ENCODE measurements at places on chromosomes 6 and 20.
A peak's percentile ranks its signal among the peaks of the same experiment; 100 is the strongest.

DNA sequence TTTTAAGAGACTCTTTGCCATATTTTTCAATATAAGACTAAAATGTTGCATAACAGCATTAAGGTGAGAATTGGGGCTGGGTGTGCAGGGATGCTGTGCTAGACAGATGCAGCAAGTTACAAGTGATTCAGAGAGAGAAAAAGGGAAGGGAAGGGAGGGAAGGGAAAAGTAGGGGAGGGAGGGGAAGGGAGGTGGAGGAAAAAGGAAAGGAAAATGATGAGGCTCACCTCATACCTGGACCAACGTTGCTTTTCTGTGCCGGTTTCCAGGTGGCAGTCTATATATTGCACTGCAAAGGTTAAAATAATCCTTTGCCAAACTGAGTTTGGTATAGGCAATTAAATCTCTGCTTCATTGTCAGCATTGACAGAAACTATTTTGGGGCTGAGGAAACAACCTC lies 155.4 kb upstream of the LAMA2 start:
- no peak for DNase-seq

GRCh38 chr6:48817333-48818051 lies 645.6 kb downstream of the MMUT start:
- no peak for DNase-seq

DNA sequence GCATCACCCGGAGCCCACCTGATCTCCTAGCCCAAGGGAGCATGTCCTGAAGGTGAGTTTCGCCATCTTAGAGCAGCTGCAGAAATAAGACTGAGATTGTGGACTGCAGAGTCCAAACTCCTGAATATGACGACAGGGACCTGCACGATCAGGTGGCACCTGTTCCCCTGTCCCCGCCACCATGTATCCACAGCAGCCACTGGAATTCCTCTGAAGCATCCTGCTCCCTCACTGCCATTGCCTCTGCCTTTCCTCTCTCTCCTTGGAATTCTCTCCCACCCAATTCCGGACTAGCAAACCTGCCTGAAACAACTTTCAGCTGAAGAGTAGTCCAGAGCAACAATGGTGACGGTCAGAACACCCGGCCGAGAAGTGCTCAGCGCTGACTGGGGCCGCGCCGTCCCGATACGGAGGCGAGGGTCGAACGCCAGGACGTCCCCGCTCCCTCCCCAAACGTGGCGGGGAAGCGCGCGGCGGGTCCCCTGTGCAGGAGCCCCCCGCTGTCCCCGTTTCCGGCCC lies 694 bp upstream of the FAM120B start:
- no peak for DNase-seq

- peak; percentile 77 for DNase-seq
These were observed 26.0 kb downstream of the GPX6 start for GRCh38 chr6:28489366-28490204.

DNA sequence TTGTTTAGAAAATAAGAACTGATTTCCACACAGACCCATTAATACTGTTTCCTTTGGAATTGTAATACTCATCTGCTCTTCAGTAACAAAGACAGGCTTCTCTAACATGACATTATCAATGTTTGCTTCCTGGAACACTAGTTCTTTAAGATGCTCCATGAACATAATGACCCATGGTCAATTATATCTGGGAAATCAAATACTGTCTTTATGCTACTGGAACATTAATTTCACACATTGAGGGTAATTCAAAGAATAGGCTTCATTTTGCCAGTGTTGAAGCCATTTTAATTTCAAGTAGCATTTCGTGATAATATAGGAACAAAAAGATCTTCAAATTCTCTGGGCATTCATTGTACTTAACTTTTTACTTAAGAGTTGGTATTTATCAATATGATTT lies 80.9 kb downstream of the OPN5 start:
- DNase-seq = no peak

DNA sequence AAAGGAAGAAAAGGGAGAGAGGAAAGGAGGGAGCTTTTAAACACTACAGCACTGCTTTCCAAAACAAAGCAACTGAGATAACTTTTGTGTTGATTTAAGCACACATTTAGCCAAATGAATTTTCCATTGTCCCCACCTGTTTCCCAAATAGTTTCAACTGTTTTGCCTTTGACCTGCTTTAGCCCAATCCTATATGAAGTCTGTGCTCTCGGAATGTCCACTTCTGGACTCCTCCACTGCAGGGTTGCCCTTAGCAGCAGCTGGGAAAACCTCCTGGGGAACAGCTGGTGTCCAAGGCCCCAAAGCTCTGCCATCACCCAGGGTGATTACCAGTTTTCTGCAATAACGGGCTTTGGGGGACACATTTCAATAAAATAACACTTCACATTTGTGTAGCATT lies 44.9 kb upstream of the PKHD1 start:
- DNase-seq = no peak

DNA sequence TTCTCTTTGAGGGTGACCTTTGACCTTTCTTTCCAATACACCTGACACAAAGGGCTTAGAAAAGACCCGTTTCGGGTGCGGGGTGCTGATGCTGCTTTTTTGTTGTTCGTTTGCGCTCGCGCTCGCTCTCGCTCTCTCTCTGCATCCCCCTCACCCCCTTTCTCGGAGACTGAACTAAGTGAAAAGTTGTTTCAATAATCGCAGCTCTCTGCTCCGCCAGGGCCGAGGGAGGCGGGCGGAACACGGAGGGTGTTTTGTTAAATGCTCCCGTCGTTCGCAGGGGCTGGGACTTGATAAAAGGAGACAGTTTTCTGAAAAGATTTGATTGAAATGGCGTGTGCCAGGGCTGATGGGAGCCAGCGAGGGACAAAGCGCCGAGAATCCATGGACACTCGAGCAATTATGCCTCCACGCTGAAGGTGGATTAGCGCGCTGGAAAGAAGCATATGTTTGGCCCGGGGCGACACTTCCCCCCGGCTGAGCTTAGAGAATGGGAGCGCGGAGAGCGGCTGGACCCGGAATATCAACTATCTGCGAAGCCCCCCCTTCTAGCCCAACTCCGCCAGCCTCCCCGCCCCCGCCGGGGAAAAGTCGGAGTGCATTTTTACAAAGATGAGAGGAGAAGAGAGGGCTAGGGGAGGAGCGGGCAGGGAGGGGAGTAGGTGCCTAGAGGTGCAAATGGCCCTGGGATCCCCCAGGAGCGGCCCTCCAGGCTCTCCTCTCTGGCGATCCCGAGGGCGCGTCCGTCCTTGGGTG lies 25.0 kb downstream of the TFAP2A start:
- DNase-seq = no peak

GRCh38 chr6:15956205-15957106 lies 172.4 kb upstream of the MYLIP start:
- DNase-seq = no peak

DNA sequence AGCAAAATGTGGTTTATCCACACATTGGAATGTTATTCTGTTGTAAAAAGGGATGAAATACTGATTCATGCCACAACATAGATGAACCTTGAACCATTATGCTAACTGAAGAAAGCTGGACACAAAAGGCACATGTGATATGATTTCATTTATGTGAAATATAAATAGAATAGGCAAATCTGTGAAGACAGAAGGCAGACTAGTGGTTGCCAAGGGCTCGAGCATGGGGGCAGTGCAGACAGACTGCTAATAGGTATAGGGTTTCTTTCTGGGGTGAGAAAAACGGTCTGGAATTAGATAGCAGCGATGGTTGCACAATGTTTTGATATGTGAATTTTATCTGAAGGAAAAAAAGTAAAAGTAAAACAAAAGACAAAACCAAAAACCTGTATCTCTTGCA lies 54.6 kb upstream of the FNDC1 start:
- DNase-seq = no peak

DNA sequence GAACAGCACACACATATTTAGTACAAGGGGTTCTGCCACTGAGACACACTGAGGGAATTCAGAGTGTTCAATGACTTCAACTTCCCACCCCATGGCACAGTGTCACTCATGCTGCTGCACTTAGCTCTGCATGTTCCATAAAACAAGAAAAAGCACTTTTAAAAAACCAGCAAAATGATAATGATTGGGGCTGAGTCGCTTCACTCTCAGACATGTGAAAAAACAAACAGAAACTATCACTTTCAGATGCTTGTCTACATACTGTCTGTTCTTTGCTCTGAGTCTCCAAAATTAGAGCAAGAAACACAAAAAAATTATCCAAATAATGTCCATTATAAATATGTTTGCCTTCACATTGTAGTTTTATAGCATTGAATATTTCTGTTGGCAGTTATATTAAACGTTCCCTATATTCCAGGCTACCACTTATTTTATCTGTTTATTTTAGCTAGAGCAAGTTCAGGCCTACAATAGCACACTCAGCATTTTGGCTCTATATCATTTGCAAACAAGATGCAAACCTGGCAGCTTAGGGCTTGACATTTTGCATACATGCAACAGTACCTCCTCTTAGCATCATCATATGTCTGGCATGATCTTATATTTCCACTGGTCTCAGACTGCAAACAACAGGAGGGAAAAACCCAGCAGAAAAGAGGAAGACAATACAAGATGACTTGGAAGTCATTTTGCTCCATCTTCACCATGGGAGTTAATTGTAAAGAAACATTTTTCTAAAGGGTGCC lies 398.8 kb downstream of the HACE1 start:
- no peak for DNase-seq

Measured in activated CD4-positive, alpha-beta T cell treated with anti-CD3 and anti-CD28 coated beads, Interleukin-10, Interleukin-2, amounts not matched to agents 100 ng/mL and 50 ng/mL, durations not matched to agents 16 hours and 8 hours (primary cell).